ENCODE measurements at places on chromosomes 11 and 22. TPM values are rescaled to one million over a fixed set of nuclear protein-coding genes. Genes with fewer than 3 reads are reported as not detected.

Gene OVCH2
- total RNA-seq, result not detected

Gene CCDC88B
- 1.6 TPM for total RNA-seq

Gene MS4A7
- total RNA-seq, result 1.9 TPM

Gene LRRC4C
- total RNA-seq, result 99.8 TPM

Gene SELENOH
- 42.9 TPM for total RNA-seq

Gene CHADL
- 3.4 TPM for total RNA-seq

Gene OR52A1
- total RNA-seq, result not detected

Gene C11orf52
- not detected for total RNA-seq

Gene PTPRCAP
- total RNA-seq, result 0.63 TPM

Gene PPARA
- 9.1 TPM for total RNA-seq

Gene FIBIN
- 5.6 TPM for total RNA-seq

Gene ACRV1
- 0.31 TPM for total RNA-seq

Gene OR51B4
- 0.94 TPM for total RNA-seq

Gene TUBGCP6
- 83.9 TPM for total RNA-seq

Gene ELFN2
- 21.9 TPM for total RNA-seq

Gene TTC36
- 7.2 TPM for total RNA-seq

Gene PKDREJ
- under 0.01 TPM for total RNA-seq

Gene VSIG2
- not detected for total RNA-seq

Gene TOB2
- total RNA-seq, result 19.1 TPM
